ENCODE measurements at places on chromosomes 2 and 18. TPM values are rescaled to one million over a fixed set of nuclear protein-coding genes. Genes with fewer than 3 reads are reported as not detected.

GRCh38 chr2:181586569-181587081, 70.3 kb downstream of the CERKL start:
- DNase-seq, result no peak

Gene GAL3ST2
- not detected for total RNA-seq

DNA sequence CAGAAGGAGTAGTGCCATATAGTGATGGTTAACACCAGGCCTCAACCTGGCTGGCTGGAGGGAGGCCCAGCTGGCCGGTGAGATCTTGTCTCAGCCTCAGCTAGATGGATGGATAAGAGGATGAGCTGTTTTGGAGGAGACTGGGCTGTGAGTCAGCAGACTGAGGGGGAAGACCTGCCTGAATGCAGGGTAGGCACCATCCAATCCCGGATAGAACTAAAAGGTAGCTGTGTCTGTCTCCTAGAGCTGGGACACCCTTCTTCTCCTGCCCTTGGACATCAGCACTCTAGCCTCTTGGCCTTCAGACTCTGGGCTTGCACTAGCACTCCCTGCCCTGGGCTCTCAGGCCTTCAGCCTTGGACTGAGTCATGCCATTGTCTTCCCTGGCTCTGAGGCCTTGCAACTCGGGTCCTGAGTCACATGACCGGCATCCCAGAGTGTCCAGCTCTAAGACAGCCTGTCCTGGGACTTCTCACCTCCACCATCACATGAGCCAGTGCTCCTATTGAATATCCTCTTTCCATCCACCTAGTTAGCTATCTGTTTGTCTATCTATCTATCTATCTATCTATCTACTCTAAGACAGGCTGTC, 131.3 kb downstream of the TPO start:
- DNase-seq, result no peak

DNA sequence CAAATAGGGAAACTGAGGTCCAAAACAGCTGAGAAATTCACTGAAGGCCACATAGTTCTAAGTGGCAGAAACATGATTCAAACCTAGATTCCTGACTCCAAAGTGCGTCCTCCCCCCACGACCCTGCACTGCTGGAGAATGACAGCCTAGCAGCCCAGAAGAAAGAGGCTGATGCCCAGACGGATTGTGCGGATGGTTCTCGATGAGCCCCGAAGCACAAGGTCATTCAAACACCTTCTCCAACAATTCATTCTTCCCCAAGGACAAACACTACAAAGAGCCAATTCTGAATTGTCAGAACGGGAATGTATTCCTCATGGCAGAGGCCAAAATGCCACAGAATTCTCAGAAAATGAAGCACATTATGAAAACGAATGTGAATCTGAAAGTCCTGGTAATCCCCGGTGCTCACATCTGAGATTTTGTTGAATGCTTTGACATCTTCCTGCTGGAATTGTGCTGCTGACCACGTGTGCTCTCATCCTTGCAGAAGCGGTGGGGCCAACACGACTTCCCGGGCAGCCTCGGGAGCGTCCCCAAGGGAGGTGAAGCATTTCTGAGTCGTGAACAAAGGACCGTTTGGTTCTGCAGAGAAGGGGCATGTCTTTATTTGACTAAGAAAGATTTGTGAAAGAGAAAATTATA, 337.0 kb downstream of the EIPR1 start:
- no peak for DNase-seq

DNA sequence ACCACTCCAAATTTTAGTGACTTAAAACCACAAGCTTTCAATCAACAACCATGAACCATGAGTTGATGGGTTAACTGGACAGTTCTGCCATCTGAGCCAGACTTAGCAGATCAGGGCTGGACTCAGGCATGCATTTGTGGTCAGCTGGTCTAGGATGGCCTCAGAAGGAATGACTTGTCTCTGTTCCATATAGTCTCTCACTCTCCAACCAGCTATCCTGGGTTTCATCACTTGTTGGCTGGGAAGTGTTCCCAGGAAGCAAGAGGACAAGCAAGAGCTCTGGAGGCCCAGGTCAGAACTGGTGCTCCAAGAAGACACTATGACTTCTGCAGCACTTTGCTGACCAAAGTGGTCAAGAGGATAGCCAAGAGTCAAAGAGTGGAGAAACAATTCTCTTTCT, 17.5 kb upstream of the MAP3K20 start:
- no peak for DNase-seq

Gene TOGARAM2
- not detected for total RNA-seq

DNA sequence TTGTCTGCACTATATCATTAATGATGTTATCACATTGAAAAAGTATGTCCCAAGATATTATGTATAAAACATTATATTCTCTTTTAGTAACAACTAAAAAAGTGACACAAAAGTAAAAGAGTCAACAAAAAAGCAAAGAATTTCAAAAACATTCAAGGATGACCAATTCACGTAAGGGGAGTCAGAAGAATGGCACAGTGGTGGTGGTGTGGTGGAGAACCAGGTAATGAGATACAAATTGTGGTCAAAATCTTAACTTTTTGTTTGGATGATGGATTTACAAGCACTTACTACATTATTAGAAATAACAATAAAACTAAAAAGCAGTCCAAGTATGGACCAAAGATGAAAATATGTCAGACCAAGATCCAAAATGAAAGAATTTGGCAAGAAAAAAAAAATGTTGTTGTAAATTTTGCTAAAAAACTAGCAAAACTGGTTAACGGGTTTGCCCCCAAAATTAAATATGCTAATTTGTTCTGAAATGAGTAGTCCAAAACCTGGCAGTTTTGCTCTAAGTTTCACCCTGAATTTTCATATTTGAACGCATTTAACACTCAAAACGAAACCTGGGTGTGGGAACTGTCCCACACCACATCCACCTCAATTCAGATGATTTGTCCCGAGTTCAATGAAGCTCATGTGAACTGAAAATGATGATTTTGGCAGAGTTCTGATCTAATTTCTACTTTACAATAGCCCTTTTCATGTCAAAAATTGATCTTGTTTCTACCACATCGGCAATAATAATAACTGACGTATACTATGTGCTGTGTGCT, 135.8 kb downstream of the IKZF2 start:
- no peak for DNase-seq

GRCh38 chr2:3408781-3409180, 29.3 kb downstream of the TRAPPC12 start:
- no peak for DNase-seq

Gene IL1RL2
- total RNA-seq, result not detected

- DNase-seq, result no peak
These were observed 118.4 kb downstream of the ZNF407 start for GRCh38 chr18:74715865-74716712.

DNA sequence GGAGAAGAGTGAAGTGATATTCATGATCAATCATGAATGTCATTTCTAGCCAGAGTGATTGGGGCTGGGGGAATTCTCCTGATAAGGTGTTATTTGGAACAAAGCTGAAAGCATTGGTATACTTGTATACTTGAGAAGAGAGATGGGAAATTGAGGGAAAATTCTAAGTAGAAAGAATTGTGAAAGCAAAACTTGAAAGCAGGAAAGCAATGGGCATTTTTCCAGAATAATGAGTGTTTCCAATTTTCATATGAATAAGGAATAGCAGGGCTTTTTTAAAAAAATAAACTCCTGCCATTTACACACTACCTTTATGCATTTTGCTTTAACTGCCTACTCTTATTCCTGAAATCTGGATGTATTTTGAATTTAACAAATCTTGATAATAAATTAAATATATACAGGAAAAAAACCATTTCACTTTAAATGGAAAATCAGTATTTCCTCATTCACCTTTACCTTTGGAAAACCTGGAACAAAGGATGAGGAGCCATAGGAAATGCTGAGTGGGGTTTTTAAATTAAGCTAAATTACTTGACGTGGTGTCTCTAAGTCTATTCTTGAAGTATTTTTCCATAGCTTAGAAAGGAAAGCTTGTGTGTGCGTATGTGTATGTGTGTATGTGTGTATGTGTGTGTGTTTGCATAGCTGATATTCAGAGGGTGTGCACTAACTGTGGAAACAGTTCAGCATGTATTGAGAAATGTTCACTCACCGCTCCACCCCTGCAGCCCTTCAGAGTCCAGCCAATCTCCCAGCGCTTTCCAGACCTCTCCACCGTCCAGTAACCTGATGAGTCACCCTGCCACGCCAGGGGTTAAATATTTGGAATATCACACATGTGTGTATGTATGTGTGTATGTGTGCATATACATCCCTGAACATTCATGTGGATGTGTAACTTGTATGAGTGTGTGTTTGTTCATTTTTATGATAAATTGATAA, 427.3 kb downstream of the THSD7B start:
- DNase-seq, result peak; percentile 16

- peak; percentile 8 for DNase-seq
These were observed 22.1 kb downstream of the GPR39 start for GRCh38 chr2:132438691-132439090.

GRCh38 chr2:24635181-24635580, 144.1 kb downstream of the NCOA1 start:
- DNase-seq, result no peak

DNA sequence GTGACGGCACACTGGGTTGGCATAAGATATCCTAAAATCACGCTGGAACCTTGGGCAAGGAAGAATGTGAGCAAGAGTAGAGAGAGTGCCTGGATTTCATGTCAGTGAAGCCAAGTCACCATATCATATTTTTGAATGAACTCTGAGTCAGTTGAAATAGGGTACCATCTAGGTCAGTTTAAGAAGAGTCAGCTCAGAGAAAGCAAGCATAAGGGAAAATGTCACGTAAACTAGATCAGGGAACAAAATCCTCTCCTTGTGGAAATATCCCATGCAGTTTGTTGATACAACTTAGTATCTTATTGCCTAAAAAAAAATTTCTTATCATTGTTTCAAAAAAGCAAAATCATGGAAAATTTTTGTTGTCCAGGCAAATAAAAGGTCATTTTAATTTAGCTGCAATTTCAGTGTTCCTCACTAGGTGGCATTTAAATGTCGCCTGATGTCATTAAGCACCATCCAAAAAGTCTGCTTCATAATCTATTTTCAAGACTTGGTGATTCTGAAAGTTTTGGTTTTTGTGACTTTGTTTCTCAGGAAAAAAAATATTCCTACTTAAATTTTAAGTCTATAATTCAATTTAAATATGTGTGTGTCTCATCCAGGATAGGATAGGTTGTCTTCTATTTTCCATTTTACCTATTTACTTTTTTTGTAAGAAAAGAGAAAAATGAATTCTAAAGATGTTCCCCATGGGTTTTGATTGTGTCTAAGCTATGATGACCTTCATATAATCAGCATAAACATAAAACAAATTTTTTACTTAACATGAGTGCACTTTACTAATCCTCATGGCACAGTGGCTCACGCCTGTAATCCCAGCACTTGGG, 19.6 kb downstream of the RSAD2 start:
- DNase-seq, result peak; percentile 44

Gene WNT6
- not detected for total RNA-seq

DNA sequence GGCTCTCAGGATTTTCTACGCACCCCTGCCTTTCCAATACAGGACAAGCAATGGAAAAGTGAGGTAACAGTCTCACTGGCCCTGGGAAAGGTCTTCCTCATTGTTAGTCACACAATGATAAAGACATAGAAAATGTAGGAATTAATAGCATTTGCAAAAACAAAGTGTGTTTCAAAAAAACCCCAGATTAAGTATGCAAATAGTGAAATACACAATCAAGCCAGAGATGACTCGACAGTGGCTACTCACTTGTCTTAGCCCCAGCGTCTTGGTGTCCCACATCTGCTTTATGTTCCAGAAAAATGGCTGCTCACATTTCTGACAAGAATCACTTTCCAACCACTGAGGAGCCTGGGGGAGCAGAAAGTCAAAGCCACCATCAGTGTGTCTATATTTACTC, 47.0 kb upstream of the AP1S3 start:
- no peak for DNase-seq

- no peak for DNase-seq
These were observed 51.2 kb upstream of the UGP2 start for GRCh38 chr2:63790491-63790890.

DNA sequence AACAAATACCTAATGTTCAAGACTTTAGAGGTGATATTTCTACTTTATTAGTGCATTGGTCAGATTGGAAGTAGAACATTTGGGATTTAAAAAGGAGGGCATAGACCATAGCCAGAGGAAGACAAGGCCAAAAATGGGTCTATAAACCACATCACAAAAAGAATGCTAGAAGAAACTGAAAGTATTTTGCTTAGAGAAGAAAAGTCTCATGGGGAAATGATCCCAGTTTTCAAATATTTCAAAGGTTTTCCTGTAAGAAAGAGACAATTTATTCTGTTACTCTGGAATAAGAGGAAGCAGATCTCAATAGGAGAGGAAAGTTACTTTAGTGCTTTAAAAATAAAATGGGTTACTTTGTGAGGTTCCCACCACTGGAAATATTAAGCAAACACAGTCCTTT, 341.4 kb downstream of the TNS1 start:
- no peak for DNase-seq

DNA sequence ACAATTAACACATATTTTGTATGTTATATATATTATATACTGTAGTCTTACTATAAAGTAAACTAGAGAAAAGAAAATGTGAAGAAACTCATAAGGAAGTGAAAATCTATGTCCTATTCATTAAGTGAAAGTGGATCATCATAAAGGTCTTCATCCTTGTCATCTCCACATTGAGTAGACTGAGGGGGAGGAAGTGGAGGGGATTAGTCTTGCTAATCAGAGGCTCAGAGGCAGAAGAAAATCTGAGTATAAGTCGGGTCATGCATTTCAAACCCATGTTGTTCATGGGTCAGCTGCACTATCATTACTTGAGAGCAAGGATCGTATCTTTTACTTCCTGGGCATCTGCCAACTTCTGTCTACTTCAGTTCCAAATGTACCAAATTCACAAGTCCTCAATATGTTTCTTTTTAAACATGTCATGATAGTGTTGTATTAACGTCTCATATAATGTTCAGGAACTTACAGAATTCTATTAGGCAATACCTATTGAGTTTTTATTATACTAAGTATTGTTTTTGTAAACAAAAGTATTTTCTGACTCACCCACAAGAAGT, 208.9 kb upstream of the BOD1L2 start:
- DNase-seq, result no peak

Gene DAW1
- total RNA-seq, result 99.2 TPM

DNA sequence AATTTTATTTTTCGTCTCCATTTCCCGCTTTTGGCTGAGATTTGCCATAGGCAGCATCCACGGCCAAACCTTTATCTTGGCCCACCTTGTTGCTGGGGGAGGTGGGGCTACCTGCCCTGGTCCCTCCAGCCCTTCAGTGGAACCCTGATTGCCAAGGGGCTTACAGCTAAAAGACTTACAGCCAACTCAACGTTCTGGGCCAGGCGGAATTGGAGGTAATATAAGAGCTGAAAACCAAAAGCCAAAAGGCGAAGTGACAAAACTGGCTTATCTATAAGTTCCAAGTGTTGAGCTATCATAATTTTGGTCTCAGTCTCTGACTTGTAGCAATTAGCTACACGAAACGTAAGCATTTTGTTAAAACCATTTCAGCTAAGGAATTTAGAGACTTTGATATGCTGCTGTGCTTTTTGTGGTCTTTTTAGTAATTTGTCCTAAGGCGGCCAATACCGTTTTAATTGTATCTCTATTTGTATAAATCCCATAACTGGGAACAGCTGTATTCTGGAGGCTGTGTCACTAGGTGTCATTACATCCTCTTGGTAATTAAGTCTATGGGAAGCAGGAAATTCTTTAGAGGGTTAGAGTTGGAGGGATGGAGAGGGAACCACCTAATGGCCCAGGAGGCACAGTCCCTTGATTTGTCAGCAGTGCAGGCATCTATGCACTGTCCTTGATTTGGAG, 24.0 kb downstream of the PDCD1 start:
- no peak for DNase-seq

- DNase-seq, result no peak
These were observed 416.3 kb downstream of the LRP1B start for GRCh38 chr2:141714496-141714895.

- DNase-seq, result no peak
These were observed 52.0 kb upstream of the GALNT3 start for GRCh38 chr2:165846056-165846455.

GRCh38 chr2:120231974-120232635, 8.9 kb upstream of the TMEM185B start:
- DNase-seq, result no peak

Data from NCI-H460 (cell line).